ENCODE measurements at places on chromosomes 2 and 18.

GRCh38 chr18:49464718-49465598, 4.5 kb upstream of the DYM start:
- no peak for DNase-seq

GRCh38 chr2:216130346-216130971, 21.3 kb downstream of the XRCC5 start:
- DNase-seq, result no peak

DNA sequence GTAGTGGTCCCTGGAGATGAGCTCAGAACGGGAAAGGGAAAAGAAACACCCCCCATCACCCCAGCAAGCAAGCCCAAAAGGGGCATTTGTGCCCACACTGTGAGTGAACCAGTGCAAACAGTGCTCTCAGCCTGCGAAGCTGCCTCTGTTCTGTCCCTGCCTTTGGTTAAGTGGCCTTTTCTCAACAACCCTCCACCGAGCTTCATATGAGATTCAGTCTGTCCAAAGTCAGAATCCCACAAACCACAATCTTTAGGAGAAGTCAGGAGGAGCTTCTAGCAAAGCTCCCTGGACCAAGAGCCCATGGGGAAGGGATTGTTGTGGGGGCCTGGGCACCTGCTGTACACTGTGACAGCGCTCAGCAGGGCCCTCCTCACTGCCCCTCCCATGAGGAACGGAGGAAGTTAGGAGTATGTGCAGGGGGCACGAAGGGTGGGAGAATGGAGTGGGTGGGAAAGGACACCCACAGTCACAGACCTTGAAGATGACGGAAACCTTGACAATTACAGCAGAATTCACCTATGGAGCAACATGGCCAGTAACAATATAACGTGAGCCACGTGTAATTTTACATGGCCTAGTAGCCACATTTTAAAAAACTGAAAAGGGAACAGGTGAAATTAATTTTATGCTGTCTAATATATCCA, 119.5 kb downstream of the SMAD7 start:
- no peak for DNase-seq

GRCh38 chr2:75820693-75821092, 110.0 kb upstream of the GCFC2 start:
- no peak for DNase-seq

- no peak for DNase-seq
Observed at GRCh38 chr18:56715121-56715520, 64.0 kb downstream of the WDR7 start.
